ENCODE measurements at places on chromosomes 5 and 9.

GRCh38 chr5:100779669-100780375 is 123.3 kb downstream of the ST8SIA4 start:
- DNase-seq, result no peak

- DNase-seq, result no peak
Measured at GRCh38 chr5:128534726-128535125, 3.3 kb downstream of the FBN2 start.

DNA sequence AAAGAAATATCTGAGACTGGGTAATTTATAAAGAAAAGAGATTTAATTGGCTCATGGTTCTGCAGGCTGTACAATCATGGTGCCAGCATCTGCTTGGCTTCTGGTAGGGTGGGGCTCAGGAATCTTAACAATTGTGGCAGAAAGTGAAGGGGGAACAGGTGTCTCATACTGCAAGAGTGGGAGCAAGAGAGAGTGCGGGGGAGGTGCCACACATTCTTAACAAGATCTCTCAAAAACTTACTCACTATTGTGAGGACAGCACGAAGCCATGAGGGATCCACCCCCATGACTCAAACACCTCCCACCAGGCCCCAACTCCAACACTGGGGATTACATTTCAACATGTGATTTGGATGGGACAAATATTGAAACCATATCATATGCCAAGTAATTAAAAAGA is 70.1 kb upstream of the PANK3 start:
- DNase-seq, result no peak

GRCh38 chr5:147658293-147658932 is 124.1 kb downstream of the JAKMIP2 start:
- no peak for DNase-seq

GRCh38 chr5:113378081-113378480 is 56.7 kb downstream of the TSSK1B start:
- DNase-seq, result no peak

GRCh38 chr5:126486332-126486731 is 63.1 kb downstream of the GRAMD2B start:
- no peak for DNase-seq

DNA sequence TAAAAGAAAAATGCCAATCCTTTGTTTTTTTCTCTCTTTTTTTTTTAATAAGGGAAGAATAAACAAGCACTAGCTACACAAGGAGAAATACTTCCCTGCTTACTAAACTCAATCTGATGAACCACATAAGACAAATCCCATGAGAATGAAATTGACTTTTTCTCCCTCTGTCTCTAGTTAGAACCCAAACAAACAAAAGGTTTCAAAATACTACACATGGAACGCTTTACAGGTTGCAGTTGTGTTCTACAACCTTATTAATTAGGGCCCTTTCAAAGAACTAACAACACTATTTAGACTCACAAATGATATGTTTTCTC is 124.5 kb downstream of the PDE4D start:
- DNase-seq, result no peak

DNA sequence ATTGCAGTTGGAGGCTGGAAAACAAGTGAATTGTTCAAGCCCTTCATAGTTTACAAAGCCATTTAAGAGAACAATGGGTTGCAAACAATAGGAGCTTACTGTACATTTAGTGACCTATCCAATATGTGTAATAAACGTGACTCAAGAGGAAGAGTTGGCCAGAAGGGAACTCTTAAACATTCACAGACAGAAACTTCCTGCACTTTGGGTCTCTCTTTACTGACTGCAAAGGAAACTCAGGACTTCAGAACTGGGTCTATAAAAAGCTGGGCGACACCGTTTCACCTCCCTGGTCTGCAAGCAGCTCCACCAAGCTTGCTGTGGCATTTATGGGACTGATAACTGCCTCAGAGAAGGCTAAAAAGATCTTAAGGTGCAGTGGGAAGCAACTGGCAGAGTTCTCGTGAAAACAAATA is 48.7 kb upstream of the SPATA31D4 start:
- DNase-seq, result no peak

DNA sequence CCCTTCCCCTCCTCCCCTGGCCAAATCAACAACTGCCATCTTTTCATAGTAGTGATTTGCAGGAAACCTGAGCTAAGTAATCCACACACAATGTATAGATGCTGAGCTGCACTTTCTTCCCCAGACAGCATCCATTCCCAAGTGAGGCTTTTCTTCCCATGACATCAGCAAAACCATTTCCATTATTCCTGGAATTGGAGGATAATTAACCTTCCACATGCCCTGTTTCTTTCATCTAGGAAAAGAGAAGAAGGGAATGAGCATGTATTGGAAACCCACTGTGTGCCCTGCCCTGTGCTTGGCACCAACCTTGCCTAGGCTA is 268.0 kb downstream of the ZSWIM6 start:
- no peak for DNase-seq

GRCh38 chr5:34034534-34035327 is 8.3 kb downstream of the C1QTNF3 start:
- no peak for DNase-seq

DNA sequence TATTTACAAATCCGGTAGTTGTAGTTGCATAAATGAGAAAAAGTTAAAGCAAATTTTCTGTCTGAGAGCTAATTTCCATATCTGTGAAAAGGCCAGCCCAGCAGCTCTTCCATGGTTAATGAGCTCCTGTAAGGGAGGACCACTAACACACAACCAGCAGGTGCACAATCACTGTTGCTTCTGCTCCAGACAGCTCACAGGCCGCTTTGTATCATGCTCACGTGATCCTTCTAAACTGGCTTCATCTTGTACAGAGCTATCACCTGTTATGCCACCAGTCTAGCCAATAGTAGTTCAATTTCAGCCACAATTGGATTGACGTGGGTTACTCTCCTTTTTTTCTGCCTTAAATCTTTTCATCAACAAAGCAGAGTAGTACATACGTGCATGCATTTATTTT is 38.3 kb upstream of the FBXL17 start:
- DNase-seq, result no peak

GRCh38 chr5:79173626-79174025 is 62.0 kb downstream of the BHMT start:
- DNase-seq, result no peak

DNA sequence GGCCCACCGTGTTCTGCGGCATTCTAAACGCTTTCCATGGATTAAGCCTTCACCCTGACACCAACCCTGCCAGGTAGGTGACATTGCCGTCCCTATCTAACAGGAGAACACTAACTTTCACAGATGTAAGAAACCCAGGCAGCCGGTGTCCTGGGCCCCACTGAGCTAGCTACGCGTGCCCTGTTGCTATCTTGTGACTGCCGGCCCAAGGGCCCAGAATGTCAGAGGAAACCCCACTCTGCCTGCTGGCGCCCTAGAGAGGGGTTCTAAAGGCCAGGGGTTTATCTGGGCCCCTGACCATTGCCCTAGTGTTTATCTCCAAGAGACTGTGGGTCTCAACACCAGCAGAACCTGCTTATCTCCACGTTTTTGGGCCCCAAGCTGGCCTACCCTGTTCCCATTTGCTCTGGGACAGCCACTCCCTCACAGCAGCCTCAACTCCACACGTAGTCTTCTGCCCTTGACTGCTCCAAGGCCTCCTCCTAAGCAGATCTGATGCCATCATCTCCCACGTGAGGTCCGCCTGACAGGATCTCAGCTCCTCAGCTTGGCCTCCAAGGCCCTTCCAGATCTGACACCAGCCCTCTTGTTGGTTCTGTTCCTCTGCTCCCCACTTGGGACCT is 18.1 kb upstream of the ZBTB34 start:
- DNase-seq, result no peak

DNA sequence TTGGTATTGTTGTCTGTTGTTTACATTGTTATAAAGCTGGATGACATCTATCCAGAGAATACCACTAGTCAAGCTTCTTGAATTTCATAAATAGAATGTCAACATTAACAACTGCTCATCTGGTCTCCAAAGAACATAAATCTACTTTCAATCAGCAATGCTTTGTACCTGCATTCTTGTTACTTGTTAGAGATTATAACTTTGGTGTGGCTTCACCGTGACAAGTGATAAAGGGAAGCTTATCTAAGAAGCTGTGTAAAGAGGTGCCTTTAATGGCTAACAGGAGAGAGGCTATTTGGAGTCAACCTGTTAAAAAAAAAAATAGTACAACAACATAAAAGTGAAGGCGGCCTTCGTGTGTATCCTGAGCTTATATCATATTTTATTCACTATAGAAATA is 41.8 kb downstream of the MUSK start:
- no peak for DNase-seq

GRCh38 chr5:19140276-19140675 is 847.7 kb downstream of the CDH18 start:
- no peak for DNase-seq

DNA sequence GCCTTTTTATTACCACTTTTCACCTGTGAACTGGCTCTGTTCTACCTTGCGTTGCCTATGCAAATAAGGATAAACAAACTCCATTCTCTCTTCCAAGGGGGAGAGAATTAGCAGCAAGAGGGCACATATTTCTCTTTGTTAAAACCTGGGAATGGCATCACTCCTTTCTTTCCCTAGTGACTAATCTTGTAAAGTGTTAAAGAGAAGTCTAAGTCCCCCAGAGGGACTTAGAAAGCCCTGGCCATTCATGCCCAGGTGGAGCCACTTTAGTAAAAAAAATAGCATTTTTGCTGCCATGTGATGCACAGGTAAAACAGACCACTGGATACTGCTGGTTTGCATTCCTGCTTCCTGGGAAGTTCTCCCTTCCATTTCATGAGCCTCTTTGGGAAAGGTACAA is 148.4 kb downstream of the MAN2A1 start:
- DNase-seq, result no peak

DNA sequence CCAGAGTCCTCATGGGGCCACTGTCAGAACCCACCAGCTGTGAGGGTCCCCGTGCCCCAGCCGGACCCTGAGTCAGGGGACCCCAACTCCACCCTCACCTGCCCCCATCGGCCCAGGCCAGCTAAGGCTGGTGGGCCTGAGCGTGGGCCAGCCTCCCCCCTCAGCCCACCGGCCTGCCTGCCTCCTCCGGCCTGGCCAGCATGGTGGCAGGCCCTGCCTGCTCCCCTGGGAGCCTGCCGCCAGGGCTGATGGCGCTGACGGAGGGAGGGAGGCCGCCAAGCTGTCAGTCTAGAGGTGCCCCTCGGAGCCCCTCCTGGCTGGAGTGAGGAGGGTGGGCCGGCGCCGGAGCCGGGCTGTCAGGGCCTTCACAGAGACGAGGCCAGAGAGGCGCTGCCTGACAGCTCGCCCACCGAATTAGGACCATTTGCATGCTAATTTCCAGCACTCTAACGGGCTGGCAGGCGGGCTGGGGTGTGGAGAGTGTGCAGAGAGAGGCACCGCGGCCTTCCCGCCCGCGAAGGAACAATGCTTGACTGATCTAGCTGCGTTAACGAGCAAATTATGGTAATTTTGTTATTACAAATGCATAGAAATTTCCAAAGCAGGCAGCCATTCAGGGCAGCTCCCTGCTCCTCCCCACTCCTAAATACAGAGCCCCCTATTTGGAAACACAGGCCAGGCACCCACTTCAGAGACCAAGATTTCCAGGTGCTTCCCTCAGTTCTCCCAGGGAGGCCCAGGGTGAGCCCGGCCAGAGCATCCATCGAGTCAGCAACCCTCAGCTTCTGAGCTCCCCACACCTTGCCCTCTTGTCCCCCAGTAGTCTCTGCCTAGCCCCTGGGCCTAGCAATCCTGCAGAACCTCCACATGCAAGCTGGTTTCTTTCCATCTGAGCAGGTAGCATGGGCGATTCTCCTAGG is 169.3 kb downstream of the PAX5 start:
- DNase-seq, result no peak

DNA sequence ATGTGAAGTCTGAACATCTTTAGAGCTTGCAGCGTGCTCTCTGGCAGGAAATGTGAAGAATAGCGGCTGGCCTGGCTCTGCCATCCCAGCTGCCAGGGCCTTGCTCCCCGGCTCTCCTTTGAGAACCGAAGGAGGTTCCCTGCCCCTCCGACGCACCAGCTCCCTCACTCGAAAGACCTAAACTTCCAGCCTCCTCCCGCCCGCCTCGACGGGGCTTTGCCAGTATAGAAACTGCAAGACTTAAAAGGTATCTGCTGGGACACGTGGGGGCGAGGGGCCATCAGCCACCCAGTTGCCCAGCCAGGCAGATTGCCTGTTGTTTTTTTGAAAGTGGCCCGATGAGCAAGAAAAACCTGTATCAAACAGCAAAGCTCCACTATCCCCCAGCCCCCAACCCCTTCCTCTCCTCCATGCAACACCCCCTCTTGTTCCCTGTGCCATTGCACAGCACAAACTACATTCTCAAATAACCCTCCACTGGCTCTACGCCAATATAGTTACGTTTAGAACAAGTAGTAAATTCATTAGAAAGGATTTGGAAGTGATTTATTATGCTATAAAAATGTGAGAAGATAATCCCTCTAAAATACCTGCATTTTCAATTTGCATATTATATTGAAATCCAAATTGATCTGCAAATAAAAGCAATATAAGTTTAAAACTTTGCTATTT is 331.9 kb downstream of the MED10 start:
- no peak for DNase-seq

DNA sequence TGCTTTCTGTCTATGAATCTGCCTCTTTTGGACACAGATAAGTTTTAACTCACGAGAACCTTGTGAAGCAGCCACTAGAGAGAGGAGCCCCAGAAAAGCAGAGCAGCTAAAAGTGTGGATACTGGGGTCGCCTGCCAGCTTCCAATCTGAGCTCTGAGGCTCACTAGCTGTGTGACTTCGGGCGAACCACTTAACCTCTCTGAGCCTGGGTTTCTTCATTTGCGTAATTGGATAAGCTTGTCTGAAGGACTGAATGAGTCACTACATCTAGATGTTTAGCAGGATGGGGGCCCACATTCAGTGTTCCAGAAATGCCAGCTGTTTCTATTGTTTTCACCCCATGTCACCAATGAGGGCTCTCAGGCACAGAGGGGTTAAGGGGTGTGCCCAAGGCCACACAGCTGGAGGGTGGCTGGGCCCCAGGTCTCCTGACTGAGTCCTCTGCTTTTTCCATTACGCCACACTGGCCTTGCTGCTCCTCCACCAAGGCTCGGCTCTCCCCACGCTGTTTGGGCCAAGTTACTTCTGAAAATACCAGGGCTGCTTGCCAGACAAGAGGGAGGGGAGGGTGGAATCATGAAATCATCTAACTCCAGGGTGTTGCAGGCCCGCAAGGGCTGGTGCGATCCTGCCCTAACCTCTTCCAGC is 36.2 kb downstream of the SH3PXD2B start:
- DNase-seq, result no peak

DNA sequence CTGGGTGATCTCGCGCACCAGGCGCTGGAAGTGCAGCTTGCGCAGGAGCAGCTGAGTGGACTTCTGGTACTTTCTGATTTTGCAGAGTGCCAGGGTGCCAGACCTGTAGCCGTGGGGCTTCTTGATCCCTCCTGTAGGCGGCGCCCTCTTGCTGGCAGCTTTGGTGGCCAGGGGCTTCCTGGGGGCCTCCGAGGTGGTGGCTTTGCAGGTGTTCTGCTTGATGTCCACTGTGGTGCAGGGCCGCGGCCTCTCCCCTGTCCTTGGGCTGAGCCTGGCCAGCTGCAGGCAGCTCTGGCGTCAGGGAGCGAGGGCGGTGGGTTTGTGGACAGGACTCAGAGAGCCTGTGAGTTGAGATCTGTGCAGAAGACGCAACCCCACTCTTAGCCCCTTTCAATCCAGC is 36.1 kb downstream of the TAF11L14 start:
- DNase-seq, result no peak
